Activated CD4-positive, alpha-beta memory T cell treated with anti-CD3 and anti-CD28 coated beads for 36 hours (primary cell): ENCODE measurements at places on chromosomes 1 and 21. TPM values are rescaled to one million over a fixed set of nuclear protein-coding genes. Genes with fewer than 3 reads are reported as not detected.

GRHL3 gene
- not detected for total RNA-seq

- no peaks in the 10 kb centered on the region for H3K36me3 ChIP-seq
- peaks cover 6% of the 10 kb centered on the region for H3K4me1 ChIP-seq
- no peak overlapping the region for H3K27ac ChIP-seq
Observed at GRCh38 chr1:154483941-154484803, 17.8 kb upstream of the TDRD10 start.

RHBDL2 gene
- total RNA-seq, result not detected

DNA sequence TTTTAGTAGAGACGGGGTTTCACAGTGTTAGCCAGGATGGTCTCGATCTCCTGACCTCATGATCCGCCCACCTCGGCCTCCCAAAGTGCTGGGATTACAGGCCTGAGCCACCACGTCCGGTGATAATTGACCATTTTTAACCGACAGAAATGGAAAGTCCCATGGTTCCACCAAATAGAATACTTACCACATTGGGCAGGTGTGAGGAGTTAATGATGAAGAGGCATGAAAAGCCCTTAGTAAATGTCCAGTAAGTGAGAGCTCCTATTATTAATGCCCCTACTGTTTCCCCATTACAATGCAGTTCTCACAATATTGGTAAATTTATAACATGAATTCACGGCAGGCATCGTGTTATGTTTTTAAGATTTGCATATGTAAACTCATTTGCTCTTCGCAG, 8.1 kb upstream of the GCLM start:
- no peak overlapping the region for H3K4me3 ChIP-seq
- H3K27me3 ChIP-seq, result no peaks in the 10 kb centered on the region
- no peak overlapping the region for H3K27ac ChIP-seq
- DNase-seq, result no peak

AADACL3 gene
- total RNA-seq, result not detected

DNA sequence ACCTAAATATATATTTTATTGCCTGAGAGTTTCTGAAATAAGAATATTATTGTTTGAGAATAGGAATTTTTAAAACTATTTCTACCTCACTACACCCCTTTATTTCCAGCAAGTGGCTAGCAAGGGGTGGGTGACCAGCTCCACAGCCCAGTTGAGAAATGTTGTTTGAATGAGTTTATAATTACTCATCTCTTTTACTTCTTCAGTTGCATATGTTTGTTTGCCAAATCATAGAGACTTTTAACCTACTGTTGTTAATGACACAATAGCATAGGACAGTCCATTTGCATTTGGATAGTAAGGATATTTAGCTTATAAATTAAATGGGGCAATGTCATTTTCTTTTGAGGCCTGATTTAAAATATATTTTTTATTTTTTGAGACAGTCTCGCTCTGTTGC, 127.8 kb downstream of the NRDC start:
- no peak overlapping the region for H3K4me3 ChIP-seq
- no peak overlapping the region for H3K27ac ChIP-seq
- H3K36me3 ChIP-seq, result peaks cover 21% of the 10 kb centered on the region
- H3K27me3 ChIP-seq, result no peaks in the 10 kb centered on the region
